Naive B cell (primary cell): ENCODE measurements at places on chromosomes 4 and X. TPM values are rescaled to one million over a fixed set of nuclear protein-coding genes. Genes with fewer than 3 reads are reported as not detected.

LDOC1 gene
- polyA plus RNA-seq, result 8.2 TPM

AMTN gene
- not detected for polyA plus RNA-seq

SSX4 gene
- not detected for polyA plus RNA-seq

WDR1 gene
- polyA plus RNA-seq, result 193 TPM

SLC9B1 gene
- polyA plus RNA-seq, result 2.4 TPM

SORCS2 gene
- polyA plus RNA-seq, result not detected

POU3F4 gene
- not detected for polyA plus RNA-seq

RAI2 gene
- not detected for polyA plus RNA-seq

HSFX2 gene
- not detected for polyA plus RNA-seq

MAGEA2 gene
- not detected for polyA plus RNA-seq

GAGE12H gene
- not detected for polyA plus RNA-seq

TBX22 gene
- not detected for polyA plus RNA-seq

RRH gene
- polyA plus RNA-seq, result 0.23 TPM

NXF2B gene
- not detected for polyA plus RNA-seq

ZIC3 gene
- not detected for polyA plus RNA-seq

LGI2 gene
- not detected for polyA plus RNA-seq

MAD2L1 gene
- polyA plus RNA-seq, result 3.1 TPM

TMPRSS11A gene
- not detected for polyA plus RNA-seq

ZC4H2 gene
- polyA plus RNA-seq, result 13.7 TPM

ZNF711 gene
- 5.2 TPM for polyA plus RNA-seq

NLGN4X gene
- not detected for polyA plus RNA-seq
